ENCODE measurements at places on chromosomes 11 and 22. TPM values are rescaled to one million over a fixed set of nuclear protein-coding genes. Genes with fewer than 3 reads are reported as not detected.

- H3K4me3 ChIP-seq = no peak overlapping the region
- DNase-seq = no peak
- H3K27ac ChIP-seq = no peak overlapping the region
Observed at GRCh38 chr11:11186249-11186648, 166.8 kb downstream of the CSNK2A3 start.

Gene ANO9
- total RNA-seq = 45.6 TPM

GRCh38 chr22:19011075-19011474 is 75.0 kb upstream of the PRODH start:
- no peak overlapping the region for H3K4me3 ChIP-seq
- no peaks in the 10 kb centered on the region for H3K4me1 ChIP-seq
- no peak for DNase-seq
- no peaks in the 10 kb centered on the region for H3K36me3 ChIP-seq

Gene KRTAP5-8
- not detected for total RNA-seq

DNA sequence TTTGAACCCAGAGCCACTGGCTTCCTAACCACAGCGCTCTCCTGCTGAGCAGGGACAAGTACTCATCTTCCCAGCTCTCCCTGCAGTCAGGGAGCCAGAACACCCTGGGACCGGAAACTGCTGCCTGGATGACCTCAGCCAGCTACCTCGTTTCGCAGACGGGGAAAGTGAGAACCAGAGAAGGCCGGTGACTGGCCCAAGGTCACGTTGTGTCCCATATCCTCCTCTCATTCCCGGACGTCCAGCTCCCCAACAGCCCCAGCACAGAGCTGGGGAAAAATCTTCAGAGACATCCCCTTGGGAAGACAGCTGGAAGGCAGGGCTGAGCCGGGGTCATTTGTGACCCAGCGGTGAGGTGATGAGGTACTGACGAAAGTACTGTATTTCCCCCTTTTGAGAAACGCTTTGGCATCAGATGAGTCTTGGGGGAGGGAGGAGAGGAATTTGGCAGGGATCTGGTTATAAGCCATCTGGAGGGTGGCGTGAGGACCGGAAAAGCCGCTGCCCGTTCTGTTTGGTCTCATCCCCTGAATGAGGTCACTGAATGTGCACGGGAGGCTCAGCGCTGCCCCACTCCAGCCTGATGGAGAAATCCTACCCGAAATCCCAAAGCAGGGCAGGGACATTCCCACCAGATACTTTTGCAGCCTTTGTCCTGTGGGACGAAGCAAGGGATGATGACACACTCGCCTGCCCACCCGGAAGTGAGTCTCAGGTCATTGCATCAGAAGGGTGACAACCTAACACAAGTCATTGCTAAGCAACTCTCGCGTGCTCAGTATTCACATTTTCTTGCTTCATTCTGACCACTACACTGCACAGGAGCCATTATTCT is 41.1 kb downstream of the LIF start:
- H3K27me3 ChIP-seq = no peaks in the 10 kb centered on the region
- H3K4me3 ChIP-seq = no peak overlapping the region
- no peaks in the 10 kb centered on the region for H3K36me3 ChIP-seq
- no peaks in the 10 kb centered on the region for H3K4me1 ChIP-seq
- DNase-seq = no peak

DNA sequence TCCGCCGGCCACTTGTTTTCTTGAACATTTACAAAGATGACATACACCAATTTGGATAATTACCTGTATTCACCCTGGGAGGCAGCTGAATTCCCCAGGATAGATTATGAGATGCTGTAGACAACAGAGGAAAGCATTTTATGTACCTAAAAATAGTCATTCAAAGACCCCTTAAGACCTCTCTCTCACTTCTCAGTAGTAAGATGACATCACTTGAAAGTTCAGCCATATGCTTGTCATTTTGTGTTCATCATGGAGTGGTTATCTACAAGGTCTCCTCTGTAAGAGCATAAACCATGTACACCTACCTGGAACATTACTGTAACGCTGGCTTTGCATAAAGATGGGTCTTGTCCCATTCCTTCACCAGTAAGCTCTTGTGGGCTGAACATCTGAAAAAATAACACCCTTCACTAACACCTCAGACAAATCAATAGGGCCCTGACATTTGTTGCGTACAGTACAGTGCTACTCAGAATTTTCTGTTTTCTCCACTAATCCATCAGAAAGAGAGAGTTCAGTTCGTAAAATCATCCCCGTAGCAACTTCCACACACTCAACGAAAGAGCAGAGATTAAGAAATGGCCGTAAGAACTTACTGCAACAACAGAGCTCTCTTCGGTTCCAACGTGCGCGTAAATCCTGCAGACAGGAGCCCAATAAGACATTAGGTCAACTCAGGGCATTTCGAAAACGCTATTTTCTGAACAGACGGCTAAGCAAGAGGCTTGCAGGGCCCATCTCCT is 15.6 kb upstream of the WDR74 start:
- H3K27me3 ChIP-seq = peaks cover 3% of the 10 kb centered on the region
- peak overlapping the region; percentile 95 for H3K4me3 ChIP-seq
- peaks cover 58% of the 10 kb centered on the region for H3K36me3 ChIP-seq
- peak overlapping the region; percentile 94 for H3K27ac ChIP-seq

- peaks cover 2% of the 10 kb centered on the region for H3K27me3 ChIP-seq
- peaks cover 6% of the 10 kb centered on the region for H3K4me1 ChIP-seq
- DNase-seq = no peak
- H3K4me3 ChIP-seq = no peak overlapping the region
- no peaks in the 10 kb centered on the region for H3K36me3 ChIP-seq
Observed at GRCh38 chr22:29396126-29396525, 7.8 kb upstream of the AP1B1 start.

Gene DEUP1
- not detected for total RNA-seq

DNA sequence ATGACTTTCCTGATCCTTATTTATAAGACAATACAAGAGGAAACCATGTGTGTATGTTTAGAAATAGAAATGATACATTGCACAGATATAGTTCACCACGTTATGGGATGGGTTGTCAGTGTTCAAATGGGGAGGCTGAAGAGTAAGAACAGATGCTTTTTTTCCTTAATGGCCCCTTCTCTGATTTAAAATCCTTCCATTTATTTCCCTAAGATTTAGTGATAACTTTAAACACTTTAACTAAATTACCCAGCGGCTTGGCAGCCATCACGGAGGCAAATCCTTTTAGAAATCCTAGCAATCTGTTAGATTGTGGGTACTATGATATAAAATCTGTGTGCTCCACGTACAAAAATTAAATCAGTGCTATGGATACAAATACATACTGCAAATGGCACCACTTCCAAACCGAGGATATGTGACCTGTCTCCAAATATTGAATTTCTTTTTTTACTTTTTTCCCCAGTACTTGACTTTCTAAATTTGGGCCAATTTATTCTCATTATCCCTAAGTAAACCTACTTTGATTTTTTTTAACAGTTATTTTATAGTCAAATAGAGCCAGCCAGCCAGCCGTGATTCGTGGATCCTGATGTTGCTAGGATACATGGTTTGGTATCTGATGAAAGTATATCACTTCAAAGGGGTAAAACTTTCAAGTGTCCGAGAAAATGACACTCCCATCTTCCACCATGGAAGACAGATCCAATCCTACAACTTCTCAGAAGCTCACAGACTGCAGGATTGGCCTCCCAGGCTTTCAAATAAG is 46.1 kb downstream of the BDNF start:
- H3K4me3 ChIP-seq = no peak overlapping the region
- H3K27me3 ChIP-seq = no peaks in the 10 kb centered on the region
- no peak for DNase-seq
- H3K36me3 ChIP-seq = peaks cover 4% of the 10 kb centered on the region
- H3K4me1 ChIP-seq = no peaks in the 10 kb centered on the region
- no peak overlapping the region for H3K27ac ChIP-seq

DNA sequence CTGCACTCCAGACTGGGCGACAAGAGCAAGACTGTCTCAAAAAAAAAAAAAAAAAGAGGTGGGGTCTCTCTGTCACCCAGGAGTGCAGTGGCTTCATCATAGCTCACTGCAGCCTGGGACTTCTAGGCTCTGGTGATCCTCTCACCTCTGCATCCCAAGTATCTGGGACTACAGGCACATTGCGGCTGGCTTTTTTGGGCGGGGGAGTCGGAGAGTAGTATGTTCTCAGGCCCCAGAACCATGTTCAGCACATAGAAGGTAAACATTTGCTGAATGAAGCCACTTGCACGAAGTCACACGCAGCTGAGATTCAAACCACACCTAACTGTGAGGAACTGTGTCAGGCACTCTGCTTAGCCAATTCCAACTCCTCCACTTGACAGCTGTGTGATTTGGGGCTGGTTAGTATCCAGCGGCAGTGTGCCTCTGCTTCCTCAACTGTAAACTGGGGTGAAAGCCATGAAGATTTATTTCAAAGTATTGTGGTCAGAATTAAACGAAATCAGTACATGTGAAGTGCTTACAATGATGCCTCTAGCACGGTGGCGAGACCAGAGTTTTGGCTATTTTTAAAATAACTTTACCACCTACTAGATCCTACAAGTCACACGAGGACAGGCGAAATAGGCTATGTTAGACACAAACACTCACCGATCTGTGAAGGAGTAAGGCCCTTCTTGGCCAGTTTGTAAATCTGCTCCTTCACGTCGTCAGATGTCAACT is 789 bp downstream of the RPS13 start:
- peak overlapping the region; percentile 96 for H3K4me3 ChIP-seq
- DNase-seq = no peak
- no peaks in the 10 kb centered on the region for H3K27me3 ChIP-seq
- peaks cover 49% of the 10 kb centered on the region for H3K36me3 ChIP-seq
- peak overlapping the region; percentile 93 for H3K27ac ChIP-seq
- H3K4me1 ChIP-seq = peaks cover 34% of the 10 kb centered on the region

DNA sequence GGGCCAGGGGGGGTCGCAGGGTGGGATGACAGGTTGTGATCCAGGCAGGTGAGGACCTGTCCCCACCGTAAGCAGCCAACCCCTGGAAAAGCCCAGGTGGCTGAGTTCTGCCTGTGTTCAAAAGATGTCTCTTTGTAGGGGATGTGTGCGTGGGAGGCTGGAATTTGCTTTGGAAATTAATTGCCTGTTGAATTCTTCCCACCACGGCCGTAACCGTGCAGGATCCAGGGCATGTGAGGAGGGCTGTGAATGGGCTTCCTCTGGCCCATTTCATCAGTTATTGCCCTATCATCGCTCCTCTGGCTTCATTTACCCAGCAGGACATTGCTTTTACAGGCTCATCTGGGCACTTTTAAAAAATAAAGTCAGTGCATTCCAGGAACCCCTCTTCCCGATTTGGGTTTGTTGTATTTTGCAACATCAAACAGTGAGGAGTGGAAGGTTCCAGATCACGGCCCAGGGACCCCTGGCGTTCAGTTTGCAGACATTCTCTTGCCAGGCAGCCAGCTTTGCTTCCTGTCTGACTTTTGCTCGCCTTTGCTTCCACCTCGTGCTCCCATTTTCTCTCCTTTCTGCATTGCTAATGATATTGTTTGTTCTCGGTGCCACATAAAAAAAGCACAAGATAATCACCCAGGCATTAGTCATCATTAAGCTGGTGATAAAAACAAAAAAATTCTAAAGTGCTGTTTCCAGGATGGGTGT is 1306.6 kb downstream of the BRD1 start:
- no peak overlapping the region for H3K27ac ChIP-seq
- no peaks in the 10 kb centered on the region for H3K4me1 ChIP-seq
- H3K4me3 ChIP-seq = no peak overlapping the region
- DNase-seq = no peak
- no peaks in the 10 kb centered on the region for H3K36me3 ChIP-seq
- no peaks in the 10 kb centered on the region for H3K27me3 ChIP-seq

GRCh38 chr11:22807391-22807790 is 22.2 kb downstream of the SVIP start:
- no peak for DNase-seq
- H3K4me1 ChIP-seq = no peaks in the 10 kb centered on the region
- H3K27ac ChIP-seq = no peak overlapping the region
- no peak overlapping the region for H3K4me3 ChIP-seq

Gene CTSW
- total RNA-seq = 13.2 TPM

- no peak overlapping the region for H3K27ac ChIP-seq
- DNase-seq = peak; percentile 72
- peaks cover 49% of the 10 kb centered on the region for H3K27me3 ChIP-seq
- peaks cover 9% of the 10 kb centered on the region for H3K4me1 ChIP-seq
- no peaks in the 10 kb centered on the region for H3K36me3 ChIP-seq
- peak overlapping the region; percentile 4 for H3K4me3 ChIP-seq
Observed at GRCh38 chr11:119741369-119742262, 12.6 kb upstream of the NECTIN1 start.

Gene IRAG1
- total RNA-seq = not detected

Gene H19
- total RNA-seq = not detected

Gene FXYD6
- total RNA-seq = 0.26 TPM

DNA sequence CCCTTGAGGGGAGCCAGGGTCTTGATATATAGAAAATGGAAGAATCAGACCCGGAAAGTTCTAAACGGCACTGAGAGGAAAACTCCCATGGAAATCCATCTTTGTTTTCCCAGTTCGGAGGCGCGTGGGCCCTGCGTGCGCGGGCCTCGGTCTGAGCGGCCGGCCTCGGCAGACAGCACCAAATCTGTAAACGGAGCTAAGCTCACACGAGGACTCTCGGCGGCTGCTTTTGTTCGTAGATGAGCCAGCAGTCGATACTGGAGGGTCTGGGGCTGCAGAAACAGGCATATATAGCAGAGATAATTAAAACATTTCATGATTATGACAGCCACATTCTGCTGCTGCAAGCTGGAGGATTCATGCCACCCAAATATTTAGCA is 68.5 kb upstream of the PPARA start:
- H3K36me3 ChIP-seq = no peaks in the 10 kb centered on the region
- H3K4me3 ChIP-seq = no peak overlapping the region
- no peaks in the 10 kb centered on the region for H3K4me1 ChIP-seq

DNA sequence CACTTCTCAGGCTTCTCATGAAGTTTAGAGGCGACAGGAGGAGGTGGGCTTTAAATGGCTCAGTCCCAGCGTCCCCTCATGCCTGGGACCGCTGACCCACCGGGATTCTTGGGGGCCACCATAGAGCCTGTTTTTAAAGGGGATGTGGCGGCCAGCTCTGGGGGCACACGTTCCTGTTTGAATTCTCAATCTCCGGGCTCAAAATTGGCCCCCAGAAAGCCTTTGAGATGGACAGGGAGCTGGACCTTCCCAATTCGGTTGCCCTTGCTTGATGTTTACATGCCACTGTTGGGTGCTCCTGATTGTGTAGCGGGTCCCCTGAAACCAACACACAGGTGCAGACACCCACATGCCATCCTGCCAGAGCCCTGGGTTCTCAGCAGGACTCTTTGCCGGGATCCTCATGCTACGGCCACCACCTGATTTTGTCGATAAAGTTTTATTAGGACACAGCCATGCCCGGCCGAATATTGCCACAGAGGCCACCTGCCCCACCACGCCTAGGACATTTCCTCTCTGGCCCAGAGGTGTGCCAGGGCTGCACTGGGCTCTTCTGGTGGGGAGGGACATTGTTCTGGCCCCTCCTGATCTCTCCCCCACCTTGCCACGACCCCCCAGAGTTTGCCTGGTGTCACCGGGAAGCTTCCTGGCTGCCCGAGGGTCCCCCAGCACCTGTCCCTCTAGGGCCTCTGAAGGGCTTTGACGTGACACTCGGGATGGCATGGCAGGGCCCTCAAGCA is 71.6 kb downstream of the KCNQ1 start:
- no peak overlapping the region for H3K27ac ChIP-seq
- no peaks in the 10 kb centered on the region for H3K36me3 ChIP-seq
- no peak overlapping the region for H3K4me3 ChIP-seq
- H3K4me1 ChIP-seq = no peaks in the 10 kb centered on the region
- no peaks in the 10 kb centered on the region for H3K27me3 ChIP-seq
- peak; percentile 4 for DNase-seq

Gene NPAS4
- not detected for total RNA-seq

All from activated CD4-positive, alpha-beta memory T cell treated with anti-CD3 and anti-CD28 coated beads for 36 hours (primary cell).